Tongue (tissue), 3 donors: ENCODE measurements at places on chromosomes 4 and X. TPM values are rescaled to one million over a fixed set of nuclear protein-coding genes. Genes with fewer than 3 reads are reported as not detected.
A peak's percentile ranks its signal among the peaks of the same experiment; 100 is the strongest.

GRCh38 chrX:1420371-1420770 lies 28.5 kb upstream of the SLC25A6 start:
- no peak for DNase-seq

DNA sequence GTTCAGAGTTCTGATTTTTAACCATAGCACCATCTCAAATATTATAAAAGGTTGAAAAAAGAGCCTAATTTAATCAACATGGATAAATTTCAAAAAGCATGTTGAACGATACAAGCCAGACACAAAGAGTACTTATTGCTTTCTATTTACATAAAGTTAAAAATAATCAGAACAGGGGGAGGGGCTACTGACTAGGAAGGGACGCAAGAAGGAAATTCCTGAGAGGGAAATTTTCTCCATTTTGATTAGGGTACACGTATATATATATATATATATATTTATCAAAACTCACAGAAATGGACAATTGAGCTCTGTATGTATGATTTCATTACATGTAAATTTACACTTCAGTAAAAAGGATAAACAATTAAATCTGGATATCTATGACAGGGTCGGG lies 482 bp upstream of the MBTPS2 start:
- peak; percentile 35 for DNase-seq

Gene IL13RA2
- total RNA-seq = 1.6 TPM

Gene DMRTC1
- 0.62 TPM for total RNA-seq

Gene APOOL
- 8.7 TPM for total RNA-seq
